Kidney epithelial cell (primary cell): ENCODE measurements at places on chromosomes 12 and 14. TPM values are rescaled to one million over a fixed set of nuclear protein-coding genes. Genes with fewer than 3 reads are reported as not detected.

DNA sequence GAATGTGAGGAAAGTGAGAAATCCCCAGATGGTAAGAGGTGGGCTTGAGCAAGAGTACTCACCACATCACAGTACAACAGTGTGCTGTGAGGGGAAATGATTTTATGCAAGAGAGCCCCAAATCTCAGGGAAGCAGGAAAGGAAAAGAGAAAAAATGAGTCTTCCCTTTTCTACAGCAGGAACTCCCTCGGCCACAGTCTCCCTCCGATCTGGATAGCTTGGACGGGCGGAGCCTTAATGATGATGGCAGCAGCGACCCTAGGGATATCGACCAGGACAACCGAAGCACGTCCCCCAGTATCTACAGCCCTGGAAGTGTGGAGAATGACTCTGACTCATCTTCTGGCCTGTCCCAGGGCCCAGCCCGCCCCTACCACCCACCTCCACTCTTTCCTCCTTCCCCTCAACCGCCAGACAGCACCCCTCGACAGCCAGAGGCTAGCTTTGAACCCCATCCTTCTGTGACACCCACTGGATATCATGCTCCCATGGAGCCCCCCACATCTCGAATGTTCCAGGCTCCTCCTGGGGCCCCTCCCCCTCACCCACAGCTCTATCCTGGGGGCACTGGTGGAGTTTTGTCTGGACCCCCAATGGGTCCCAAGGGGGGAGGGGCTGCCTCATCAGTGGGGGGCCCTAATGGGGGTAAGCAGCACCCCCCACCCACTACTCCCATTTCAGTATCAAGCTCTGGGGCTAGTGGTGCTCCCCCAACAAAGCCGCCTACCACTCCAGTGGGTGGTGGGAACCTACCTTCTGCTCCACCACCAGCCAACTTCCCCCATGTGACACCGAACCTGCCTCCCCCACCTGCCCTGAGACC lies 7.8 kb downstream of the ATN1 start:
- no peak for DNase-seq

SENP1 gene
- total RNA-seq = 13.2 and 20.9 TPM in 2 replicates

DNA sequence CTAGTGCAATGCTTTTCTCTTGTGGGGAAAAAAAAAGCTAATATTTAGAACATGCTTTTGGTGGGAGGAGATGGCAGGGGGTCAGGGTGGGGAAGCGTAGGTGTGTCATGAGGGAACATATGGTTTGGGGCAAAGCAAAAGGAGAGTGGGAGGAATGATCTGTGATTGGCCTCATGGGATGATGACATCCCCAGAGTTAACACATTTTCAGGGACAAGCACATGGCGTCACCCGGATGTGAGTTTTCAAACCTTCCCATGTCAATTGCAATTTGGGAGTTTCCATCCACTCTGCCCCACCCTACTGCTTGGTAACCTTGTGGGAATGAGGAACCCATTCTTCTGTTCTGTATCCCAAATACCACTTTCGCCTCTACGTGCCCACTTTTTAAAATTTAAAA lies 164.2 kb downstream of the SSPN start:
- no peak for DNase-seq

YY1 gene
- 40.9 and 46.4 TPM in 2 replicates for total RNA-seq
